Retina (tissue), 1 donor: ENCODE measurements at places on chromosomes 5 and 9.

DNA sequence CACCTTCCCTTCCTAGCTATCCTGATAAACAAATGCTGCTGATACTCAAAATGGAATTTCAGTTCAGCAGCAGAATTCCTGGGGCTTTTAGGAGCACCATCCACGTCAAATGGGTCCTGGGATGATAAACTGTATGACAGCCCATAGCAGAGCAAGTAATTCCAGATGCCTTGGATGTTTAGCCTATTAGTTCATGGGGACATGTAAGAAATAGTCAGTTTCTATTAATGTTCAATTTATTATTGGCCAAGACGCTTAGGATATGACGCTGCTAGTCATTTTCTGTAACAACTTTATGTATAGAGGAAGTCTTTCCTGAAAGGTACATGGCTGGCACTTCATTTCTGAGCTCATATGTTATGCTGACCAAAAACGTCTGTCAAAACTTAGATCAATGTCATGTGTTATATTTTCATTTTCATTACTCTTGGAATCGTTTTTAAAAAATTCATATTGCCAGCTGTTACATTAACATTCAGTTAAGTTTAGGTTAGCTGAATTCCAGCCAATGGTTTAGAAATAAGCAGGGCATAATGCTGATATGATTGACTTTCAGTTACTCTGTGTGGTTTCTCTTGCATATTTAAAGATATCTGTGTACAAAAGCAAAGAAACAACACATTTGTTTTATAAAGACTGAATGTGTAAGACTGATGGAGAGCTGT, 243.8 kb downstream of the CSNK1G3 start:
- DNase-seq: peak; percentile 28

- no peak for DNase-seq
These were observed 88.5 kb upstream of the NR5A1 start for GRCh38 chr9:124595743-124596142.

DNA sequence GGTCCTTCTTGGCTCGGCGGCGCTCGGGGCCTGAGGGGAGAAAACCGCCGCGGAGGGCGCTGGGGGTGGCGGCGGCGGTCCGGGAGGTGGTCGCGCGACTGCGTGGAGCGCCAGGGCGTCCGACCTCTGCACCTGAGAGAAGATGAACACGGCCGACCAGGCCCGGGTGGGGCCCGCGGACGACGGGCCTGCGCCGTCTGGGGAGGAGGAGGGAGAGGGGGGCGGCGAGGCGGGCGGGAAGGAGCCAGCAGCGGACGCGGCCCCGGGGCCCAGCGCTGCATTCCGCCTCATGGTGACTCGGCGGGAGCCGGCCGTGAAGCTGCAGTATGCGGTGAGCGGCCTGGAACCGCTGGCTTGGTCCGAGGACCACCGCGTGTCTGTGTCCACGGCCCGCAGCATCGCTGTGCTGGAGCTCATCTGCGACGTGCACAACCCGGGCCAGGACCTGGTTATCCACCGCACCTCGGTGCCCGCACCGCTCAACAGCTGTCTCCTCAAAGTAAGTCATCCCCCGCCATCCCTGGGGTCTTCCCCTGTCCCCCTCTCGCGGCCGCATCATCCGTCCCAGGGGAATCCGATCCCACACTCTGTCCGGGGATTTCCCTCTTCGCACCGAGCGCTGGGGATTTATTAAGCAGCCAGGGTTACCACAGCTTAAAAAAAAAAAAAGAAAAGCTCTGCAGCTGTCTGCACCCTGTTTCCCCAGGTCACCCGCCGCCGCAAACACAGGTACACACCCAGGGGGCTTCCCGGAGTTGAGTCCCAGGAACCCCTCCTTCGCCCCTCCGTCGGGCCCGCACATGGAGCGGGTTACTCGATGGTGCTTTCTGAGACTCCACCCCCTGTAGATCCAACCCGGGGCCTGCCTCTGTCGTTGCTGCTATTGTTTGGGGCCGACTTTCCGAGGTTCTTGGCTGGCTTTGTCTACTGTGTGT, at the start of gene GTF3C4:
TSS of gene GTF3C4 (plus strand) at position 8 of the 935 bp plus-strand sequence. CDS start at position 143, 135 bp downstream.
- DNase-seq: peak; percentile 77

- DNase-seq: peak; percentile 19
These were observed 60.2 kb downstream of the SMIM23 start for GRCh38 chr5:171845857-171846256.

DNA sequence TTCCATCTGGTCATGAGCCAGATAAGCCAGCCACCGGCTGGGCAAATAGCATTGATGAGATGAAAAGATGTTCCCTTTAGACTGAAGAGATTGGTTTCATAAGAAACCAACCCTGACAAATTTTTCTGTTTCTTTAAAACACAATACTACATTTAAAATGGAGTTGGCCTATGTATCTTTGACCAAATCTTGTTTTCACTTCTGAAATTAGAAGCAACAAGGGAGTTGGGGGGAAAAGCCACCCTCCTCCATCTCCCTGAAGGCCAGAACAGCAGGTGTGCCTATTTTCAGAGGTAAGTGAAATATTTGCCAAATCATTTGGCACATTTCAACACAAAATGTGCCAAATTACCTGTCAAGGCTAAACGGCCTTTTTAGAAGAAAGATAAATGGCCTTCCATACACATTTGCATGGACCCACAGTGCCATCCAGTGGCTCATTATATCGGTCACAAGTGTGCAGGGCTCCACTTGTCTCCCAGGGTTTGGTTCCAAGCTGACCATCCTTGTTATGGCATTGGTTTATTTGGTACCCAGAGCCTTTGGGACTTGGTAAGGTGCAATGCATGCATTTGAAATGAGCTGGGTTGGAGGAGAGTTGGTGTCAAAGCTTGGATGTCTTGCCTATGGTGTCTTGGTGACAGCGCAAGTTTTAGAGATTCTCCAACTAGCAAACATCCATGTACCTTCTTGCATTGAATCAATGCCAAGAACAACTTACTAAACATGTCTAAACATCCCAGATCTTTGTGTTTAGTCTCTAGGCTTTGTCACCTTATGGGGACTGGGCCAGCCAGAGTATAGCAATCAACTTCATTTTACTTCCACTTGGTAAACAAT, 372.0 kb upstream of the KIF2A start:
- DNase-seq: peak; percentile 64

DNA sequence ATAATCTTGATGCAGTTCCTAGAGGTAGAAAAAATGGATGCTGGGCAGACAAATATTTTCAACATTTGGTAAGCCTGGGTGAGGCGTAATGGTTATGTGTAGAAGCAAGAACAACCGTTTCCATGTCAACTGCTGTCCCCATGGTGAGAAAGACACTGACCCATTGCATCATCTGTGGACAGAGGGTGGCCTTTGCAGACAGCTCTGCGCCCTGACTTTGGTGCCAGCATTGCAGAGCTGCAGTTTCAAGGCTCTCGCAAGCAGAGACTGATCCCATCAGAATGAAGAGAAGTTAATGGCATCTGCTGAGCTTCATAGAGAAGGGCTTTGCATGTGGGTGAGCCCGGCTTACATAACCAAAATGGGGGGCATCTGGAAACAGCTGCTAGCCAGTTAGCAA, 179.0 kb upstream of the ADRA1B start:
- no peak for DNase-seq

GRCh38 chr5:15080219-15080618, 208.6 kb upstream of the ANKH start:
- no peak for DNase-seq

DNA sequence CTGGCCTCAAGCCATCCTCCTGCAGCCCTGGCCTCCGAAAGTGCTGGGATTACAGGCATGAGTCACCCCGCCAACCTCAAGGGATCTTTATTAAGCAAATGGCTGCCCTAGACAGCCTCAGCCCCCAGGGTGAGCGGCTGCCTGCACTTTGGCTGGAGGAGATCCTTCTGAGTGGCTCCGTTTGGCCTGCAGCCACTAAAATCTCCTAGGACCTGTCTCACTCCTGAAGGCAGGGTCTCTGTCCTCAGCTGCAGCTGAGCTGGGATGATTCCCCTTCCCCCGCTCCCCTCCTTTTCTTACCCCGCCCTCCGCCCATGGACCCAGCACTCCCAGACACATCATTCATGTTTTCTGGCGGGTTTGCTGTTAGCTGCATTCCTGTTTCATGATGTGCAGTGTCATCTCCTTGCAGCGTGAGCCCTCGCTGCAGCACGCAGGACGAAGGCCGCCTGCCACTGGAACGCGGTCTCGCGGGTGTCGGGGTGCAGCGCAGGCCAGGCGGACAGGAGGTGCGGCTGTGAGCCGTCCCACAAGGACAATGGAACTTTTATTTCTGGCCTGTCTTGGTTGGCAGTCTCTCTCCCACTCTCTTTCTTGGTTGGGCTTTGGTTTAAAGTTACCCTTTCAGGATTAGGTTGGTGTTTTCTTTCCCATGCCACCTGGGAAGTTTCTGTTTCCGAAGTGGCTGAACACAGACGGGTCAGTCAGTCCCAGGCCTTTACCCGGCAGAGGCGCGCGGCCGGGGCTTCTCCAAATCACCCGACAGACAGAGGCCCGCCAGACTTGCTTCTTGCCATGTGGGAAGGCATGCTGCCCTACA, 137.1 kb downstream of the FOXD1 start:
- peak; percentile 74 for DNase-seq

- DNase-seq: peak; percentile 25
These were observed 30.2 kb upstream of the HSPA9 start for GRCh38 chr5:138605254-138605972.

DNA sequence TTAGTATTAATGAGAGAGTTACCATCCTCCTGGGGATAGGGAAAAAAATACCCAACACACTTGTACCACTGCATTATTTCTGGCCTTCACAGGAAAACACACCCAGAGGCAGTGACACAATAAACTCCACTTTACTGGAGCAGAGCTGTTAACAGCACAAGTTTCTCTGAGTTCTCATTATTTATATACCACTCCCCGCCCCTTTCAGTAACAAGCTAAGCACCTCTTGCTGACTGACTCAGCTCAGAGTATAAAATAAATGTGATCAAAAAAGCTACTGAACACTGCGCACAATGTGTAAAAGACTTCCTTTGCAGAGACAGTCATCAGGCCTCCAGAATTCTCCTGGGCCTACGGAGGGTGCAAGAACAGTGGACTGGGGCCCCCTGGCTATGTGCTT, 21.6 kb downstream of the KLF9 start:
- no peak for DNase-seq

- DNase-seq: no peak
These were observed 5.9 kb downstream of the CRB2 start for GRCh38 chr9:123361731-123362510.

DNA sequence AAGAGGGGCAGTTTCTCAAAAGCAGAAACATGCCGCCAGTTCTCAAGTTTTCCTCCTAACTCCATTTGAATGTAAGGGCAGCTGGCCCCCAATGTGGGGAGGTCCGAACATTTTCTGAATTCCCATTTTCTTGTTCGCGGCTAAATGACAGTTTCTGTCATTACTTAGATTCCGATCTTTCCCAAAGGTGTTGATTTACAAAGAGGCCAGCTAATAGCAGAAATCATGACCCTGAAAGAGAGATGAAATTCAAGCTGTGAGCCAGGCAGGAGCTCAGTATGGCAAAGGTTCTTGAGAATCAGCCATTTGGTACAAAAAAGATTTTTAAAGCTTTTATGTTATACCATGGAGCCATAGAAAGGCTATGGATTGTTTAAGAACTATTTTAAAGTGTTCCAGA, 142.8 kb downstream of the NTRK2 start:
- DNase-seq: no peak

GRCh38 chr9:20997503-20998076, 33.9 kb downstream of the HACD4 start:
- no peak for DNase-seq

GRCh38 chr9:124060844-124061605, 49.5 kb downstream of the LHX2 start:
- no peak for DNase-seq

DNA sequence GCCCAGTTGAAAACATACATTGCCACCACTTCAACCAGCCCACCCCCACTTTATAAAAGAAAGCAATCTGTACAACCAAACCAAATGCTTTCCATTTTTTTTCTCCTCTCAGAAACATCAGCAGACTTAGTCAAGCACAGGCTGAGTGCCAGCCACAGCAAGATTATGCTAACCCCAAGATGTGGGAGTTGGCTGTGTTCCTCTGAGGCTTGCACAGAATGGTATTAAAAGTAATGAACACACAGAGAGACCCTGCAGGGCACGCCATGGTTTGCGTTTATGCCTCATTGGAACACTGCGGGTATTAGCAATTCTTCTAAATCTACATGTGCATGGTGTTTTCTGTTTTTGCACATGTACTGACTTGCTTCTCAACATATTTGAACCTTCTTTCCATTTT, 419.9 kb upstream of the GRAMD2B start:
- DNase-seq: peak; percentile 14

DNA sequence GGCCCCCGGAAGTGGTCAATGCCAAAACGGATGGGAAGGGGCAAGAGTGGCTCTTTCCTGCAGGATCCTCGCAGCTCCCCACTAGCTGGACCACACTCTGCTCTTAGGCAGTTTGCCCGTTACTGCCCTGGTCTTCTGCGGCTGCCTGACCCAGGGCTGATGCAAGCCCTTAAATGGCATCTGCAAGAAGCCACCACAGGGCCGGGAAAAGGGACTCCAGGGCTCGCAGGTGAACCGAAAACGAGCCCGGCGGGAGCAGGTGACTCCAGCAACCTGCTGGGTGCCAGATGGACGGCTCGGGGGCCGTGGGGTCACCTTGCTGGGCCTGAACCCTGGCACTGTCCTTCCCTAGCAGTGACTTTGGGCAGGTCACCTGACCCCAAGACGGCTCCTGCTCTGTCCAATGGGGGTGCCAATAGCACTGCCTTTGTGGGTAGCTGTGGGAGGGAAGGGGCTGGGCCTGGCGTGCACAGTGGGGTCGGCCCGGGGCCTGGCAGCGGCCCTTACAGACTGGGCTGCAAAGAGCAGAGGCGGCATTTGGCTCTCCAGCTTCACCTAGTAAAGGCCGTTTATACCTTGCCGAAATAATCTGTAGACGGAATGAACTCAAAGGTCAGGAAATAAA, 1.3 kb downstream of the TMEM250 start:
- no peak for DNase-seq

GRCh38 chr5:81925981-81926380, 45.8 kb upstream of the ATG10 start:
- DNase-seq: no peak

DNA sequence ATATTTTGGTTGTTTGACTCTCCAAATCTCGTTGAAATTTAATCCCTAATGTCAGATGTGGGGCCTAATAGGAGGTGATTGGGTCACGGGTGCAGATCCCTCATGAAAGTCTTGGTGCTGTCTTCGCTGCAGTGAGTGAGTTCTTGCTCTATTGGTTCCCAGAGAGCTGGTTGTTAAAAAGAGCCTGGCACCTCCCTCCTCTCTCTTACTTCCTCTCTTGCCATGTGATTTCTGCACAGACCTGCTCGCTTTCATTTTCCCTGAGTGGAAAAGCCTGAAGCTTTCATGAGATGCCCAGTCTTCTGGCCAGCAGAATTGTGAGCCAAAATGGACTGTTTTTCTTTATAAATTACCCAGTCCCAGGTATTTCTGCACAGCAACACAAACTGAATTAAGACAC, 221.6 kb downstream of the MAT2B start:
- DNase-seq: no peak

GRCh38 chr9:129027685-129028191, 393 bp downstream of the SH3GLB2 start:
- DNase-seq: peak; percentile 79
